ENCODE measurements at places on chromosomes 1 and 21.

DNA sequence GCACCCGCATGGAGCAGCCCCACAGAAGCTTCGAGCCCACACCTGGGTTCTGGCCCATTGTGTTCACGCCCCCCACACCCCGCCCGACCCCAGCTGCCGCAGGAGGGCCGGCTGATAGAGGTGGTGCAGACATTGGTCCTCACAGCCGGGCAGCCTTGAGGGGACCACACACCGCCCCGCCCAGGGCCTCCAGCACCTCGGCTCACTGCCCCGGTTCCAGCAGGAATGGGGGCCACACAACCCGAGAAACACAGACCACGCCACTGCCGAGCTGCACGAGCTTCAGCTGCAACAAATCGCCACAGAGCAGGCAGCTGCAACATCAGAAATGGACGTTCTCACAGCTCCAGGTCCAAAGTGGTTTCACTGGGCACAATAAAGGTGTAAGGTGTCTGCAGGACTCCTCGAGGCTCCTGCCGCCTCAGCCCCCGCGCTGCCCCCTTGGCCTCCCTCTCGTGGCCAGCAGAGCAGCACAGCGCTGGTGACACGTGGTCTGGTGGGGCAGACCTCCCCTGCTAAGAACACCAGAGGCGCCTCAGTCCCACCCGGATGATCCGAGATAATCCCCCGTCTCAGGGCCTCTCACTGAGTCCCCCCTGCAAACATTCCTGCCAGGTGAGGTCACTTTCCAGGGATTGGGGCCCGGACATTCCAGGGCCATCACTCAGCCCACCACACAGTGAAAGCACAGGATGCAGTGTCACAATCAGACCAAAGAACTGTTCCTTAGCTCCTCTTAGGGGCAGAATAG lies 62.3 kb upstream of the ADARB1 start:
- no peak for DNase-seq

DNA sequence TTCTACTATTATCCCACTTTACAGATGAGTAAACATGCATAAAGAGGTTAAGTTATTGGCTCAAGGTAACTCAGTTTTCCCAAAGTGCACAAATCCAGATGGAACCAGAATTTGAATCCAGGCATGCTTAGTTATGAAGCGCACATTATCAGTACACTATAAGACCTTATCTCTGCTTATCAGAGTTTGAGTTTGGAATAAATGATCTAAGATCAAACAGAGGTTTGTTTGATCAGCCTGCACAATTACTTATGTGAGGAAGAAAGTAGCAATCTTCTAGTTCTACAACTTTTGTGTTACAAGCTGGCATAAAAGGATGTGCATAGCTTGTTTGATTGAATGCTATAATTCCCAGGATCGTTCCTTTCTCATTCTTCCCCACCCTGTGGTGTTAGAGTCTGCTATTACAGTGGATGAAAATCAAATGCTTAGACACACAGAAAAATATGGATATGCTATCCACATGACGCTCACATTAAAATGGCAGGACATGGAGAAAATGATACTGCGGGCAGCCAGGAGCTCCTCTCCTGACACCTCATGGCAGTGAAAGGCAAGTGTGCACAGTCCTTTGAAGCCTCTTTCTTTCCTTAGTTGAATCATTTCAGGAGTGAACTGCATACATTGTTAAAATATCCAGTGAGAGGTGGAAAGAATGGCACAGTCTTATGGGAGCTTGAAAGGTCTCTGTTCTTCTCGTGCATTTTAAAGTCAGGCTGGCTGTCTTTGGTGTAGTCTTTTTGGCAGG lies 23.9 kb upstream of the PBX1 start:
- no peak for DNase-seq

GRCh38 chr1:246921481-246921880 lies 10.3 kb downstream of the AHCTF1 start:
- no peak for DNase-seq

DNA sequence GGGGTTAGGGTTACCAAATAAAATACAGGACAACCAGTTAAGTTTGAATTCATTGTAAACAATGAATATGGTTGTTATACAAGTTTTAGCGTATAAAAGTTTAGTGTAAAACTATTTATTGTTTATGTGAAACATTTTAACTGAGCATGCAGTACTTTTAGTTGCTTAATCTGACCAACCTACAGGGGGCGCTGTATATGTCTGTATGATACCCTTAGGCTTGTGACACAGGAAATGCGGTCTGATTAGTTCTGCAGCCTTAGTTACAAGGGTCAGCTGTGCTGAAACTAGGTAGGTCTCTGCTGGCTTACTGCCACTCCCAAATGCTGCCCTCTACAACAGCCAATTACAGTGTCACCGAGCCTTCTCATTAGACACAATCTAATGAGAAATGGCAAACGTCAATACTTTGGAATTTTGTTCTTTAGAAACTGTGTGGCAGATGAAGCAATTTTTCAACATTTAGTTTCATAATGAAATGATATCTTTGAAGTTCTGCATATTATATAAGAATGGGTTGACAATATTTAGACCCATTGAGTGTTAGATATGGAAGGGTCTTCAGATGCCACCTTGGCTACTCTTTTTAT lies 56.2 kb downstream of the NTNG1 start:
- no peak for DNase-seq

DNA sequence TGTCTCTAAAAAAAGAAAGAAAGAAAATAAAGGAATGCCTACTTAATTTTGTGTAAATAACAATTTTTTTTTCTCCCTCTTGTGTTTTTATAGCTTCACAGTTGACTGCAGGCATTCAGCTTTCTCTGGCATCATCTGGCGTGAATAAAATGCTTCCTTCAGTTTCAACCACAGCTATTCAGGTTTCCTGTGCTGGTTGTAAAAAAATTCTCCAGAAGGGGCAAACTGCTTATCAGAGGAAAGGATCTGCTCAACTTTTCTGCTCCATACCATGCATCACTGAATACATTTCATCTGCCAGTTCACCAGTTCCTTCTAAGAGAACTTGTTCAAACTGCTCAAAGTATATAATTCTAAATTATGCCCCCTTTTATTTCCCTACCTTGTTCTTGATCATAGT lies 18.0 kb downstream of the ZMYM1 start:
- no peak for DNase-seq

- no peak for DNase-seq
These were observed 7.9 kb upstream of the CDC73 start for GRCh38 chr1:193113992-193114332.

DNA sequence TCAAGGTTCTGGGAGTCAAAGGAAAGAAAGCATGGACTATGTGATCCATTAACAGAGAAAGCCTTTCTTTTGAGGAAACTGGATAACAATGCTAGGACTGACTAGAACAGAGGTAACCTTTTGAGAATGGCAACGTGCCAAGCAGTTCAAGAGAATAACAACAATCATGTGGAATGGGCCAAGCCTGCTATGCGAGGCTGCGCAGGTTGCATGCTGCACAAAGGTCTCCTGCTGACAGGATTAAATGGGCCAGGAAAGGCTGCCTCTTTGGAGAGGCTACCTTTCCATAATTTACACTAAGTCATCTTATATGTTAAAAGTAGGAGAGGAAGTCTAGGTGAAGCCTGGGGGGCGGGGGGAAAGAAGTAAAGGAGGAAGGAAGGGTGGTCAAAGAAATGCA lies 5.8 kb downstream of the PCNX2 start:
- DNase-seq: no peak

DNA sequence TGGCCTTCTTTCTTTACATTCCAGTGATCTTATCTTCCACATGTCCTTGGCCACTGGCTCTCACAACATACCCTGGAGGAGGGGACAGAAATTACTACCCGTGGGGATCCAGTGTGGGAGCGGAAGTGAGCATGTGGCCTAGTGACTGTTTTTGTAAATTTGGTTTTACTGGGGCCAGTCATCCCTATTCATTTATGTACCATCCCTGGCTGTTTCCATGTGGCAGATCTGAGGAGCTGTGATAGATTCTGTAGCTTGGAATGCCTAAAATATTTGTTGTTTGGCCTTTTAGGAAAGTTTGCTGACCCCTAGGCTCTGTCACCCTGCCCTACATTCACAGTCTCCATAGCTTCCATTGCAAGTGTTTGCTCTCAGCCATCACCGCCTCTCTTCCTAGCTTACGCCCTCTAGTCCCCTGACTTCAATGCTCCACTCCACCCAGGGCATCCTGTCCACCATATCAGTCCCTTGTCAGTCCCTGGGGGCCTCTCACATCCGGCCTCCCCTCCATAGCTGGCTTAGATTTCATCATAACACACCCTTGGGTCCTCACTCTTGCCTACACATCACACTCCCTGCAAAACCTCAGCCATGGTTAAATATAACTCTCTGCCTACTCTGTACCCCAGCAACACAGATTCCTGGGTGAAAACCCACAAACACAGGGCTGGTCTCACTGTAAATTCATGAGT lies 25.8 kb downstream of the DHCR24 start:
- DNase-seq: no peak
